ENCODE measurements at places on chromosomes 1 and 21. TPM values are rescaled to one million over a fixed set of nuclear protein-coding genes. Genes with fewer than 3 reads are reported as not detected.

Gene EFNA1
- 12.6 TPM for total RNA-seq

Gene CCT8
- total RNA-seq = 82.2 TPM

Gene CHI3L2
- 7.9 TPM for total RNA-seq

Gene SELE
- total RNA-seq = 1.1 TPM

Gene GNAT2
- not detected for total RNA-seq

Gene HNRNPCL2
- total RNA-seq = not detected

Gene HES3
- not detected for total RNA-seq

Gene TDRD5
- not detected for total RNA-seq

Gene HFM1
- total RNA-seq = 2.1 TPM

Gene C1orf74
- total RNA-seq = 1.1 TPM

Gene IFNLR1
- 0.51 TPM for total RNA-seq

Gene ANGPTL7
- total RNA-seq = 3.0 TPM

Gene RGS18
- 2.7 TPM for total RNA-seq

Gene SLC9C2
- not detected for total RNA-seq

Gene AMIGO1
- total RNA-seq = 5.2 TPM

Gene KDM5B
- total RNA-seq = 36.8 TPM

Gene SERINC2
- 5.1 TPM for total RNA-seq

Gene FMN2
- 1.4 TPM for total RNA-seq

Gene VHLL
- not detected for total RNA-seq

Gene ODF2L
- total RNA-seq = 25.9 TPM

Gene MYBPH
- not detected for total RNA-seq

Gene WDR64
- not detected for total RNA-seq

Gene CRP
- 0.33 TPM for total RNA-seq

Gene VTCN1
- not detected for total RNA-seq

Gene RAD54L
- 0.60 TPM for total RNA-seq

Gene S100A7A
- total RNA-seq = not detected

Gene USP48
- 51.4 TPM for total RNA-seq

Gene ADAR
- total RNA-seq = 104 TPM

Gene MTHFR
- 31.7 TPM for total RNA-seq

Gene PRRX1
- total RNA-seq = 240 TPM

Gene MCOLN3
- 0.38 TPM for total RNA-seq

Gene HAO2
- not detected for total RNA-seq

Gene HSPB7
- 588 TPM for total RNA-seq

Gene C2CD4D
- not detected for total RNA-seq

Gene SMYD3
- 16.7 TPM for total RNA-seq

Gene CNTN2
- 0.28 TPM for total RNA-seq
